Neural progenitor cell (in vitro differentiated cells): ENCODE measurements at places on chromosomes 12 and 14.

DNA sequence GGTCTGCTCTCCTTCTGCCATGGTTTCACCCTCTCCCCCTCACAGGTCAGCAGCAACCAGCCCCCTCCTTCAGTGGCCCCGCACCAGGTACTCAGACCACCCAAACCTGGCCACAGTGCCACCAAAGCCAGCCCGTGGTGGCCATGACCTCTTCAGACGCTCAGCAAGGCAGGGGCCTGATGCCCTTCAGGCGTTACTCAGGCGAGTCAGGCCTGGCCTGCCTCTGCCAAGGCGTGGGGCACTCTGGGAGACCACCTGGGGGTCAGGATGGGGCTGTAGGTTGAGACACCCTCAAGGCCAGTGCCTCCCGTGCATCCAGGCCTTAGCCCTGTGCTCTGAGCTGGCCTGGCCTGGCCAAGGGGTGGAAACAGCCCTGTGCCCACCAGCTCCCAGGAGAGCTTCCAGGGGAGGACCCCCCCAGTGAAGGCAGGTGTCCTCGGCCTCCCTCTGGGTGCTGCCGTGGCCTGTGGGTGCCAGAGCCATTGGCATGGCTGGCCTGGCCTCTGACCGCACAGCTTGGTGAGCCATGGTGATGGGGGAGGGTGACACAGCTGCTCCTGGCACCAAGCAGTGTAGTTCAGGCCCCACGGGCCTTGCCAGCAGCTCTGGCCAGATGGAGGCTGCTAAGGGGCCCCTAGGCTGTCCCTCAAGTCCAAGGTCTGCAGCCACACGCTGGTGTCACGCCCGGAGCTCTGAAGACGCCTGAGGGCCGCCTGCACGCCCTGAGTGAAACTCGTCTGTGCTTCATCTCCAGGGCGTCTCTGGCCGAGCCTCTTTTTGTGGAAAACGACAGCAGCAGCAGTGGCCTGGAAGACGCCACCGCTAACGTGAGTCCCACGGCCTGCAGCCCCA, 15.1 kb downstream of the XRCC3 start:
- no peak for DNase-seq

DNA sequence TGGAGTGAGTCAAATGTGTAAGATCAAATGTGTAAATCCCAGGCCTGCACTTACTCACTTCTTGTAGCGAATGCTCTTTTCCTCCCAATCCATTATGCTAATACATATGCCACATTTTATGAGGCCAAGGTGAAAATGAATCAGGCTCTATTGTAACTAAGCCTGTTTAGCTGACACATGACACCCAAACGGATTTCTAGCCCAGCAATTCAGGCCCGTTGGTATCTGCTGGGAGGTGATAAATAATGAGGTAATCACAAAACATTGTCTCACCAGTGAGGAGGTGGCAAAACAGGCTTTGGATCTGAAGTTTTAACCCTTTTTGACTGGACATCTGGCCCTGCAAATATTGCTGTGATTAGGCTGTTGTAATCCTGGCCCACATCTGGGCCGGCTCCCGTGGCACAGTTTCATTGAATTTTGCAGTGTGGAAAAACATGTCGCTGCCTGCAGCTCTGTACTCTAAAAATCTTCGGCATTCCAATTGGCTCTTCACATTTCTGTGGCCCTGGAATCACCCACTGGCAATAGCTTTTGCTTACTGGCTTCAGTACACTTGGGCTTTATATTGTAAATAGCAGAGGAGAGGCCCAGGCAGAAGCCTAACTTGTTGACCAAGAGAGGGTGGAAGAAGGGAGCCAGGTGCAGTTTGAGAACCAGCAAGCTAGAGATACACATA, 106.1 kb downstream of the PAX9 start:
- DNase-seq = no peak

DNA sequence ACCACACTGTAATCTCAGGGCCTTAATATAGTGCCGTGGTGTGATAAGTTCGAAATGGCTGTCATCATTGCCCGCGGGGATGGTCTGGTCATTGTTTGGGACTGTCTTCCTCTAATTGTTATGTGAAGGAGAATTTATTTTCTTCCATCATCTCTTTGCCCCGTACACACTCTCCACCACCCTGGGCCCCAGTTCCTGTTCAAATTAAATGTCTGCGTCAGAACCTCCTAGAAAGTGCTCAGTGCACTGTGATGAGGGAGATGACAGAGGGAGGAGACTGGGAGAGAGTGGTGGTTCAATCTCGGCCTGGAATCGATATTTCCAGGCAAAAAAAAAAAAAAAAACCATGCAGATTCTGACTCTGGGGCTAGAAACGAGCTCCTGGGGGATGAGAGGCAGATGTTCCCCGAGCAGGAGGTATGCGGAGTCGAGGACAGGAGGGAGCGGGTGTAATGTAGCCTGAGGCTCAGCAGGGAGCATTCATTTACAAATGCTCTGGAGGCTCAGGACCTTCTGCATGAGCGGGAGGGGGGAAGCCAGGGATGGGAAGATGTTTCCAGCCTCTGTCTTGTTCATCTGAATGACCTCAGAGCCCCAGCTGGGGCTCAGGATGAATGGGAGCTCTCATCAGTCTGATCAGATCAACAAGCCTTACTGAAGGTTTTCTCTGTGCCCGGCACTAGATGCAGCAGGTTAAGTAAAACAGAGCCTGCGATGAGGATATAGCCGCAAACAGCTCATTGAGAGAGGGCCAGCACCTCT, 219.5 kb downstream of the TBX5 start:
- DNase-seq = peak; percentile 62

- DNase-seq = peak; percentile 32
Measured at GRCh38 chr12:7661741-7662140, 4.0 kb downstream of the APOBEC1 start.

DNA sequence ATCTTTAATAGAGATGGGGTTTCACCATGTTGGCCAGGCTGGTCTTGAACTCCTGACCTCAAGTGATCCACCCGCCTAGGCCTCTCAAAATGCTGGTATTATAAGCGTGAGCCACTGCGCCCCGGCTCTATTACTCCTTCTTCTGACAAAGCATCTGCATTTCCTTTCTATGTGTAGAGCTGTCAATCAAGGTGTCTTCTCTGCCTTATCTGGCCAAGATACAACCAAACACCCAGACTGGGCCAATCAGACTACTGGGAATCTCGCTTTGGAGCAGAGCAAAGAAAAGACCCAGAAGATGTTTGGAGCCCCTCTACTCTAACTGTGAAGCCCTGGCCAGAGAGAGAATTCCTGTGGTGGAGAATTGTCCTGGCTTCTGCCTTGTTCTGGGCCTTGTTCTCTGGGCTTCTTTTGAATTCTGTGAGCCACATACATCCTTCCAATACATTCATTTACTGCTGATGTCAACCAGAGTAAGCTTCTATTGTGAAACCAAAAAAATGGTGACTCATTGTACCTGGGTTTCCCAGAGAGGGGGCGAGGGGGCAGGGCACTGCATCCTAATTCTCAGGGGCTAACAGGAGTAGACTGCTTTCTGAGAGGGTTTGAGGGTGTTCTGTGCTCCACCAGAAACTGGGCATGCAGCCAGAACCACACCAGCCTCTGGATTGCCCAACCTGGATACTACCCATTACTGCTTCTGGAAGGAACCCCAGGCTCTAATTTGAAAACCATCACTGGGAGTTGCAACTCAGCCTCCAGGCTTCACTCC, 18.8 kb upstream of the FLVCR2 start:
- no peak for DNase-seq

DNA sequence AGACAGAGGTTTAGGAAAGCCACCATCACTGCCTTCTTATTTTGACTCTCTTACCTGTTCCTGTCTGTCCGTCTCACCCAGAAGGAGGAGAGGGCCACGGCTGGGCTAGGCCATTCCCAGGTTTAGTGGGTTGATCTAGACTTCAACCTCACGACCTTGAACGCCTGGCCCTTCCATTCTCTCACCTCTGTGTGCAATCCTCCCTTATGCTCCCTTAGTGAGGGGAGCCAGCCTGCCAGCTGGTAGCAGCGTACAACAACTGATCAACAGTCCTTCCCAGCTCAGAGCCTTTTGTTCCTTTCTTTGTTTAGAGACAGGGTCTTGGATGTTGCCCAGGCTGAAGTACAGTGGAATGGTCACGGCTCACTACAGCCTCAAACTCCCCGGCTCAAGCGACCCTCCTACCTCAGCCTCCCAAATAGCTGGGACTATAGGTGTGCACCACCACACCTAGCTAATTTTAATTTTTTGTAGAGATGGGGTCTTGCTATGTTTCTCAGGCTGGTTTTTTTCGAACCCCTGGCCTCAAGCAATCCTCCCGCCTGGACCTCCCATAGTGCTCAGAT, 123.9 kb downstream of the ZNF664 start:
- no peak for DNase-seq

- no peak for DNase-seq
Measured at GRCh38 chr12:45503899-45504298, 225.6 kb upstream of the ARID2 start.

DNA sequence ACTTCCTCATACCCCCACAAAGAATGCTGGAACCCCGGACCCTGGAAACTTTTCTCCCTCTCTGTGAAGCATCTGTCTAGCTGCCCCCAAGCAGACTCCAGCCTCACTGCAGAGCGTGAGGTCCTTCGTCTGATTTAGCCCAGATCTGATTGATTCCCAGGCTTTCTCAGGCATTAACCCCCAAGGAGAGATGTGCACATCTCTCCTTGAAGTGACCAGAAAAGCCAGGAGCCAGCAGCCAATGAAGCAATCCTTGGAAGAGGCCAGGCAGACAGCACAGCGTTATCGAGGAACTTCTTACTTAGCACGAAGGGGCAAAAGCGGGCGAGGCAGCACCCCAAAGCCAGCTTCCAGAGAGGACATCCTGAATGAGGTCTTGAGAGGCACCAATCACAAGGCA, 100.7 kb downstream of the ZFP36L1 start:
- no peak for DNase-seq

GRCh38 chr12:119308708-119309456, 25.6 kb upstream of the CCDC60 start:
- peak; percentile 71 for DNase-seq

GRCh38 chr12:168763-169525, 45.0 kb downstream of the SLC6A12 start:
- DNase-seq = no peak
